Stimulated activated CD8-positive, alpha-beta memory T cell treated with anti-CD3 and anti-CD28 coated beads, Interleukin-15, amount 100 ng/mL, for 24 hours (primary cell): ENCODE measurements at places on chromosomes 3 and 15.

GRCh38 chr15:78370013-78370412 lies 29.9 kb downstream of the CRABP1 start:
- DNase-seq: no peak

GRCh38 chr3:120555657-120556509 lies 40.3 kb upstream of the NDUFB4 start:
- no peak for DNase-seq

- DNase-seq: no peak
Measured at GRCh38 chr15:20310603-20311002, 231.0 kb downstream of the GOLGA6L6 start.

GRCh38 chr15:42118650-42119445 lies 24.5 kb upstream of the PLA2G4D start:
- DNase-seq: no peak

- peak; percentile 54 for DNase-seq
Measured at GRCh38 chr3:188954590-188955208, 217.1 kb upstream of the TPRG1 start.

DNA sequence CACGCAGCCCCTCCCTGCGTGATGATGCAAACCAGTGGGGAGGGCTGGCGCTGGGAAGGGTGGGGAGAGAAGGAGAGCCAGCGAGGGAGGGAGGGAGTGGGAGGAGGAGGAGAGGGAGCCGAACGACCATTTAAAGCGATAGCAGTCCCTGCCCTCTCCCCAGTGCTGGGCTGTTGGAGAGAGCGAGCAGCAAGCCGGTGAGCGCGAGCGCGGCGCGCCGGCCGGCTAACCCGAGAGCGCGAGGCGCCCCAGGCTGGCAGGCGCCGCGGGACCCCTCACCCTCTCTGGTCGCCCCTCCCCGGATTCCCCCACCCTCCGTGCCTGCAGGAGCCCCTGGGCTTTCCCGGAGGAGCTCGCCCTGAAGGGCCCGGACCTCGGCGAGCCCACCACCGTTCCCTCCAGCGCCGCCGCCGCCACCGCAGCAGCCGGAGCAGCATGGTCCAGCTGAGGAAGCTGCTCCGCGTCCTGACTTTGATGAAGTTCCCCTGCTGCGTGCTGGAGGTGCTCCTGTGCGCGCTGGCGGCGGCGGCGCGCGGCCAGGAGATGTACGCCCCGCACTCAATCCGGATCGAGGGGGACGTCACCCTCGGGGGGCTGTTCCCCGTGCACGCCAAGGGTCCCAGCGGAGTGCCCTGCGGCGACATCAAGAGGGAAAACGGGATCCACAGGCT lies at the start of gene GRM7:
Gene GRM7 (plus strand): TSS at position 162 of the 671 bp plus-strand sequence.
- DNase-seq: no peak

DNA sequence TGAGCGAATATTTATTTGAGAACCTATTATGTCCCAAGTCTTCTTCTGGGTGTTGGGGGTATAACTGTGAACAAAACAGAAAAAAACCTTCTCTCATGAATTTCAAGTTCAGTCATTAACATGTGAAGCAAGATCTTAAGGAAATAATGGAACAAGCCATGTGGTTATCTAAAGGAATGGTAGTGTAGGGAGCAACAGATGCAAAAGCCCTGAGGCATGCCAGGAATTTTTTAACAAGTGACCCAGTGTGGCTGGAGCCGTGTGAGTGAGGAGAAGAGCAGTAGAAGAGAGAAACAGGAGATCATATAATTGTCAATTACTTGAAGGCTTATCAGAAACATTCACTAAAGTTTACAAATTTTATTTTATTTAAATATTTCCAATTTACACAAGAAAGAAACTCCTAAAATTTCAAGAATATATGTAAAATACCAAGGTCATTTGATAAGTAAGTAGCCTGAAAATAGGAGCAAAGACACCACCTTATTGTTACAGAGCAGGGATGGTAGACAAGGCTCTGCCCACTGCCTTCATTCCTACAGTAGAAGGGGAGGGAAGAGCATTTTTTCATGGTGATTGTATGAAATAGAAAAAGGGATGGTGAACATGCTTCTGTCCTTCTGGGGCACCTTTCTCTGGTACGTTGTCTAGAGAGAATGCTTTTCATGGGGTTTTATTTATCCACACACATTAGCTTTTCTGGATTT lies 345.1 kb downstream of the PLOD2 start:
- no peak for DNase-seq

GRCh38 chr3:123766193-123767008 lies 117.7 kb downstream of the MYLK start:
- no peak for DNase-seq
